ENCODE measurements at places on chromosomes 2 and 18. TPM values are rescaled to one million over a fixed set of nuclear protein-coding genes. Genes with fewer than 3 reads are reported as not detected.

- no peak for DNase-seq
Observed at GRCh38 chr2:138550172-138550571, 48.6 kb downstream of the SPOPL start.

- no peak for DNase-seq
Observed at GRCh38 chr2:137700681-137701080, 263.6 kb upstream of the HNMT start.

MDH1B gene
- 1.3 TPM for total RNA-seq

DNA sequence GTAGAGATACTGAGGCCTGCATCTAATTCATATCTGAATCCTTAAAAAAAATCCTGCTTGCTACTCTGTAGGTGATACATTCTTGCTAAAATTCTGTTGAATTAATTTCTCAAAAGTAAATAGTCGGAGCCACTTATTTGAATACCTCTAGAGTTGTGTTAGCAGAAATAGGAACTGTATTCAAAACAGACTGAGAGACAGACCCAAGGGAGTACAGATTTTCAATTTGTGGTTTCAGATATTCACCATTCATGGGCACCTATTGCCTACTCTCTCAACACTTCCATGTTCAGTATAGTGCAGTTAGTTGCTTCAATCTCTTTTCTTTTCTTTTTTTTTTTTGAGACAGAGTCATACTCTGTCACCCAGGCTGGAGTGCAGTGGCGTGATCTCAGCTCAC lies 46.6 kb upstream of the CTLA4 start:
- no peak for DNase-seq

- DNase-seq = no peak
Observed at GRCh38 chr2:8729939-8730338, 48.1 kb downstream of the ID2 start.

GRCh38 chr2:48120112-48120511 lies 213.8 kb upstream of the FBXO11 start:
- DNase-seq = no peak

GRCh38 chr2:159936471-159936870 lies 125.9 kb downstream of the PLA2R1 start:
- no peak for DNase-seq

SCN3A gene
- not detected for total RNA-seq

- no peak for DNase-seq
Observed at GRCh38 chr18:75249672-75250470, 39.3 kb downstream of the TSHZ1 start.

- no peak for DNase-seq
Observed at GRCh38 chr2:46351750-46352138, 54.5 kb downstream of the EPAS1 start.

DNA sequence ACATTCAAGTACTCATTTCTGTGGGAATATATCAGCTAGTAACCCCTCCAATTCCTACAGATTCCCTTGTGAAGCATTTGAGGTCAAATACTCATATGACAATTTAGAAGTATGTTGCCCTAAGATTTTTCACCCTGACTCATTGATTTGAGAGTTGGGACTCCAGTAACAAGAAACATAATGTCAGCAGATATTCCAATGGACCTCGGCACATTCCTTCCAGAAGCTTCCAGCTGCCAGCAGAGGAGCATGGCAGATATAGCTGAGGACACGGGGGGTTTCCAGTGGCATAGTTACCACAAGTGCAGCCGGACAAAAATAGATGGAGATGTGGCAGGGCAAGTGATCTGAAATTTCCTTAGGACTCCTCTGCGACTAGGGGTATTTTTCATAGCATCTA lies 101.9 kb upstream of the ARHGAP28 start:
- no peak for DNase-seq

- DNase-seq = no peak
Observed at GRCh38 chr2:217988014-217988839, 14.6 kb downstream of the TNS1 start.

LRATD1 gene
- not detected for total RNA-seq

OTX1 gene
- total RNA-seq = not detected

GRCh38 chr2:238287737-238288649 lies at the start of gene PER2:
TSS of gene PER2 (minus strand) at chr2:238288610. CDS start at chr2:238277936, 10,674 bp downstream.
- no peak for DNase-seq

LRRC30 gene
- not detected for total RNA-seq

ANO7 gene
- 1.3 TPM for total RNA-seq

FMNL2 gene
- 44.0 TPM for total RNA-seq

FBXO41 gene
- total RNA-seq = 1.6 TPM

DNA sequence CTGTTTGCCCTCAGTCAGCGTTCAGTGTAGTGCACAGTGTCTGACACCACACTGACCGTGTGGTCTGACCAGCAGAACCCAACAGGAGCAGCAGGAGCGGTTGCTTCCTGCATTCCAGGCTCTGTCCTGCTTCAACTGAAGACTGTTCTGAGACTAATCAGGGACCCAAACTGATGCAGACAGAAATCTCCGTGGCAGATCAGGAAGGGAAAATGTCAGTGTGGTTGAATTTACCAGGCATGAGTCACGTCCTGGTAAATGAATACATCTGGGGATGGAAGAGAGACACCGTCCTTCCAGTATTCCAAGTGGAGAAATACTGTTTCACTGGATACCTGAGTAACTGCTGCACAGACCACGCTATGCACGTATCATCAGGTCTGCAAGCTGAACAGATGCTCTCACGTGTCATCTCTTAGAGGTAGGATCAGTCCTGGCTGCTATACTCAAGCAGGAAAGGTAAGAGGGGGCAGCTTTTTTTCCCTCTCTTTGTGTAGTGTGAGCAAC lies 223.6 kb upstream of the EPAS1 start:
- no peak for DNase-seq

DNA sequence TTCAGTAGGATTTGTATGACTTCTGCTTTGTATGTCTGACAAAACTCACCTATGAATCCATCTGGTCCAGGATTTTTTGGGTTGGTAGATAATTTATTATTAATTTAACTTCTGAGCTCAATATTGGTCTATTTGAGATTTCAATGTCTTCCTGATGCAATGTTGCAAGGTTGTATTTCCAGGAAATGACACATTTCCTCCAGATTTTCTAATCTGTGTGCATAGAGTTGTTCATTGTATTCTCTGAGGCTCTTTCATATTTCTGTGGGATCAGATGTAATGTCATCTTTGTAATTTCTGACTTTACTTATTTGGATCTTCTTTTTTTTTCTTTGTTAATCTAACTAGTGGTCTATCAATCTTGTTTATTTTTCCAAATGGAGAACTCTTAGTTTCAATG lies 584.7 kb upstream of the SETBP1 start:
- DNase-seq = no peak

All from osteocyte (in vitro differentiated cells).